Hematopoietic multipotent progenitor cell treated with erythropoietin and hydrocortisone succinate and interleukin-3 and kit ligand, for 17 days (in vitro differentiated cells): ENCODE measurements at places on chromosomes 11 and 22.

DNA sequence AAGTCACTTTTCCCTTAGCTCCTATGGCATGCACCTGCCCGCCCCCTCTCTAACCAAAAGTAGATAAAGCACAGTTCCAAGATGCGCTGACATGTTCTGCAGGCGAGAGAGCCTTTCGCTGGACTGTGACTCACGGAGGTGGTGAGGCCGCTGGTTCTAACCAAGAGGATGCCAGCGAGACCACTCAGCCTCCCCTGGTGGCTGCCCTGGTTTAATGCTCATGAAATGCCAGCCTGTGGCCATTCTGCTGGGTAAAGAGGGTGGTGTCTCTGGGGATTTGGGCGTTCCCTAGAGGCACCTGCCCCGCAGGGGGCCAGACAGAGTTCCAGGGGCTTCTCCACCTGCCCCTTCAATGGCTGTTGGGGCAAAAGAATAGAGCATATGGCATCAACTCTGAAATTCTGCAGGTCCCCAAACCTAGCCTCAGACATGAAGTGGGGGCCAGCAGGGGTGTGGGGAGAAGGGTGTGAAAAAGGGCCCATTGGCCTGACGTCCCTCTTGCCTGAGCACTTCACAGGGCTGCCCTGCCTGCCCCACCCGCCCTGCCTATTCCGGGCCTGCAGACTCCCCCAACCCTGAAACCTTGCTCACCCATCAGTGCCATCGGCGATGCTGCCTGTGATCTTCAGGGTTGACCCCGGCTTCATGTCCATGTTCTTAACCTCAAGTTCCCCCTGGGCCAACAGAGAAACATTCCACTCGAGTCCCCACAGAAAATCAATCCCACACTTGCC lies 8.5 kb downstream of the LGALS2 start:
- no peak for DNase-seq

DNA sequence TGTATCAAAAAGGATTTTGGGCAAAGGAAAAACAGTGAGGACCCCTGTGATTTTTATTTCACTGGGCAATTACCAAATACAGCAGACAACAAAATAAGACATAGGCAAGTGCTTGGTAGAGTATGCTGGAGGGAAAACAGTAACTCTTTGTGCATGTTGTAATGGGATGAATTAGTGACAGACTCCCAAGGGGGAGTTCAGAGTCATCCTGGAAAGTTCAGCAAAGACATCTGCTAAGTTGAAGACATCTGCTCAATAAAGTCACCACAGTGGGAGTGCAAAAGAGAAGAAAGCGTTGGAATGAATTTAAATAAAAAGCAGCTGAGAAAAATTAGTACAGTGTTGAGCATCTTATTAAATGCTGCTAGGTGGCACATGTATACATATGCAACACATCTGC lies 378.8 kb upstream of the ISX start:
- DNase-seq: no peak

DNA sequence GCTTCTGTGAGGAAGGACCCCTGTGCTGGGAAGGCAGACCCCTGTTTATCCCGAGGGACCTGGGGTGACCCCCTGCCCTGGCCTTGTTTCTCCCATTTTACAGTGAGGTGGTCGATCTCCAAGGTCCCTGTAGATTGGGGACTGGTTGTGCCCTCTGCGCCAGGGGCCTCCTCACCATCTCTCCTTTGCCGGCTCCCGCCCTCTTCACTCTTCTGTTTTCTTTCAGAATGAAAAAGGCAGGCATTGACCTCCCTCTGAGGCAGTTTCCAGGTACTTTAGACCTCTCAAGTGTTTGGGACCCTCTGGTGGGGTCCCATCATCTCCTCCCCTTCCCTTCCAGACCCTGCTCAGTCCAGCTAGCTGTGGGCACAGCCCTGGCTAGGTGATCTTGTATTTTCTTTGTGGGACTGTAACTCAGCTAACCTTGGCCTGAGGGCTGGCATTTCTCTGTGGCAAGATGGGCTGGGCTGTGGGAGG lies 1.5 kb downstream of the SERPINH1 start:
- no peak for DNase-seq

DNA sequence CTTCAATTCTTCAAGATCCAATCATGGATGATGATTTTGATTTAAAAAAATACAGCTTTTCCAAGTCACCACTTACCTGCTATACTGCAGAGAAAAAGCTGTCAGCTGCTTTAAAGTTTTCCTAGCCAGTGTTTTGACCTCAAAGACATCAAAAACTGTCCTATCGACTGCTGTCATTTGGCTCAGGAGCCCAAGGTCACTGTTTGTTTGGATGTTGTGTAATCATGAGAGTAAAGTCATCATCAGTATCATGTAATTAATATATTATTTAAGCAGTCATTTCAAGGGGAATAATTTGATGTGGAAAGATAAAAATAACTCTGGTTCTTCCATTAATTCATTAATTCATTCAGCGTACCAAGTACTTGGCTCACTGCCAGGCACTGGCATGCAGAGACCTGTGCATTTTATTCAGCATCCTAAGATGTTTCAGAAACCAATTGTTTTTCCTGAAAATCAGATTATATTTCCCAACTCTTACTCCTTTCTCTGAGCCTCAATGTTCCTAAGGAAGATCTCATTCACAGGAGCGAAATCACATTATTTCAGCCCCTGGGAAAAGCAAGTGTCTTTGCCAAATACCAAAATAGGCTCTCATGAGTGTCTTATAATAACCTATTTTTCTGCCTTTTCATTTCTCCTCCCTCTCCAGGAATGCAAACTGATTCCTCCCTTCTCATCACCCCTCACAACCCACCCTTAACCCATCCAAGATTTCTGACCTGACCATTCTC lies 59.9 kb downstream of the SLC1A2 start:
- no peak for DNase-seq

DNA sequence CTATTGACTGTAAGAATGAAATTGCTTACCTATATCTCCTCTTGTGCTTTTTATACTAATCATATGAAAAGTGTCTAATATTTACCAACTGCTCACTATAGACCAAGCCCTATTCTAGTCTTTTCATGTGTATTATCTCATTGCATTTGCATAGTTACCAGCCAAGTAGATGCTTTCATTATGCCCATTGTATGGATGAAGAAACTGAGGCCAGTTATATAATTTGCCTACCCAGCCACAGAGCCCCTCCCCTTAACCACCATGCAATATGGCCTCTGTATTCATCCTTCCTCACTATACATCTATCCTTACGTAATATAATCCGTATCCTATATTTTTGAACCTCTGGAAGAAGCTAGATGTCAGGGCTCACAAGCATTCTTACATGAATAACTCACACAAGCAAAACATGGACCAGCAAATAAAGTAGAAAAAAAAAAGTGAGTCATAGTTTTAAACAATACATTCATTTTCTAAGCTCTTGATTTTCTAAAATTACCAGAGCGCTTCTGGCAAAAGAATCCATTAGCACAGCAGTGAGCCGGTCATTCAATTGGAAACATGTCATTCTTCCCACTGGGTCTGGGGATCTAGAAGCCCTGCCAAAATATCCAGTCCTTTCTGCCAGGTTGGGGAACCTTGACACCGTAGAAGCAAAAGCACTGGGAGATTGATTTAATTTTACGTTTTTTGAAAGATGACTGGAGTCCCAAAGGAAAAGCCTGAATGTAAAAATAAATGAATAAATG lies 80.0 kb downstream of the C11orf91 start:
- no peak for DNase-seq

- no peak for DNase-seq
Observed at GRCh38 chr22:22178355-22178965, 66.1 kb upstream of the VPREB1 start.

DNA sequence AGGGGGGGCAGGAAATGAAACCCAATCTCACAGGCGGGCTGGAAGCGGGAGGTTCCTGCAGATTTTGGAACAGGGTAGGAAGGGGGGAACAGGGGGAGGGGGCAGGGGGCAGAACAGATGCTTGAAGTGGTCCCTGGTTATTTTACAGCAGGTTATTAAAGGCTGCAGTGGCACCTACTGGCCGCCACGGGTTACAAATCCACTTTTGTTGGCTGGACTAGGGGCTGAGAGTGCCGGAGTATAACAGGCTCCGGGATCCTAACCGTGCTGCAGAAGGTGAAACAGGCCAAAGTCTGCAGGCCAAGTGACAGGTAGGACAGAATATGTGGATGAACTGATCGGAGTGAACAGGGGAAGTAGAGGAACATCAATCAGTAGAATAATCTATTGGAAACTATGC lies 2.5 kb downstream of the ROBO3 start:
- DNase-seq: no peak

GRCh38 chr11:92941676-92942571 lies 27.5 kb upstream of the MTNR1B start:
- DNase-seq: no peak

GRCh38 chr11:17673951-17674350 lies 45.4 kb upstream of the MYOD1 start:
- no peak for DNase-seq

GRCh38 chr11:73869332-73869949 lies 7.2 kb downstream of the COA4 start:
- DNase-seq: peak; percentile 54

DNA sequence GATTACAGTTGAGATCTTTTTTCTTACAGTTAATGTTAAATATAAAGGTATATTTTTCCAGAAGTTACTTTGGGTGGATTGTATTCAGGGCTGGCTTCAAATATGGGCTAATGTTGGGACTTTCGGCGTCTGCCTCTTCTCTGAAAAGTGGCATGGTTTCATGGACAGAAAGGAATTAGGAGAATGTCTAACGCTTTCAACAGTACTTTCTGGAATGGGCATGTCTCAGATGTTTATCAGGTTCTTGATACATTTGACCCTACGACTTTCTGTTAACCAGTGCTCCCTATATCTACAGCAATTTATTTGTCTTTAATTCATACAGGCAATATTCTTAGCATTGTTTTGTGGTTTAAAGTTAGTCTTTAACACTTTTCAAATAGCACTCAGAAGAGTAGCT lies 33.7 kb downstream of the ZC3H12C start:
- no peak for DNase-seq
